ENCODE measurements at places on chromosomes 11 and 22. TPM values are rescaled to one million over a fixed set of nuclear protein-coding genes. Genes with fewer than 3 reads are reported as not detected.
A peak's percentile ranks its signal among the peaks of the same experiment; 100 is the strongest.

TSSK2 gene
- 0.04 TPM for total RNA-seq

DNA sequence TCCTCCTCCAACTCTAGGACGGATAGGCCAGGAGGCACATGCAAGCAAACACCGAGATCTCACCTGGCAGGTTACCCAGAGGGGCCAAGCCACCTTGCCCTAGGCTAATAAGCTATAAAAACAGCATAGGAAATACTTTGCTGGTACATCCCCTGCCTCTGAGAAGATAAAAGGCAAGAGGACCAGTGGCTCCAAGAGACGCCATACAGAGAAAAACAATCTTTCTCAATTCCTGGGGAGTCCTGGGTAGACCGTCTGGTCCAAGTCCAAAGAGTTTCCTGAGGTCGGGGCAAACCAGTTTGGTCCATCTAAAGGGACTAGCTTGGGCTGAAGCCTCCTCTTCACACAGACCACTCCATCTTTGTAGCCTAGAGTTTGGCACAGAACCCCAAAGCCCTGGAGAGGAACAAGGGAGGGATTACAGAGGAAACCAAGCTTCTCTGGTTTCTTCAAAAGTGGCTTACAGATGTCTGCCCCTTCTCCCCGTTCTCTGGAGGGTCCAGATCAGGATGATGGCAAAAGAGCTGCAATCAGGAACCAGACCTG is 40.4 kb downstream of the NUMA1 start:
- DNase-seq = peak; percentile 61

ALG9 gene
- 25.7 TPM for total RNA-seq

GRCh38 chr22:43269246-43269645 is 73.9 kb downstream of the SCUBE1 start:
- no peak for DNase-seq

HBB gene
- 755 TPM for total RNA-seq

DNA sequence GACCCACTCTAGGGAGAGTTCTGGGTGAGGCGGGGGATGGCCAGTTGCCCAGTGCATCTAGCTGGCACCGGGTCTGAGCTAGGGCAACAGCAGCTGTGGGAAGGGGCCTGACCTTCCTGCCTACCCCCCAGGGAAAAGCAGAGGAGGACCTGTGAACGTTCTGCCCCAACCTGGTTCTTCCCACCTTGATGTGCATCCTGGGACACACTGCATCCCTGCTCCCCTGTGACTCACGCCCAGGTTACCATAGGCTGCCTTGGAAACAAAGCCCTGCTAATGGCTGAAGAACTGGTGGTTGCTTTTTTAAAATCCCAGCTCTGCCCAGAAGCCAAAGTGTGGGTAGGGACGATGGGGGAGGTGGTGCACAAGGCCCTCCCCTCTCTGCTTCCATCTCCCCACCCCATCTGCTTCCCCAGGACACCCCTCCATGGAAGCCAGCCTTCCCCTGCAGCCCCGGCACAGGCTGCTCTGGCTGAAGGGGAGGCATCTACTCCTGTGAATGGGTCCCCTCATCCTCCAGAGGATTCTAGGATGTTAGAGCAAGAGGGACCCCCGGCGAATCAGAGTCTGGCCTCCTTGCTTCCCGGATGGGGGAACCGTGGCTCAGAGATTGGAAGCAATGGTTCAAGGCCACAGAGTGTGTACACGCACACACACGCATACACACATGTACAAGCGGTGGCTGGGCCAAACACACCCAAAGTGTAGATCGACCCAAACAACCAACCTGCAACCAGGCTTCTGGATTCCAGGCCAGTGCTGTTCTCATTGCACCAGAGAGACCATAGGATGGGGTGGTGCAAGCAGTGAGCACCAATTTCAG is 7.6 kb upstream of the C11orf96 start:
- DNase-seq = no peak

- DNase-seq = peak; percentile 33
Measured at GRCh38 chr11:114399490-114400215, 658 bp downstream of the C11orf71 start.

DNA sequence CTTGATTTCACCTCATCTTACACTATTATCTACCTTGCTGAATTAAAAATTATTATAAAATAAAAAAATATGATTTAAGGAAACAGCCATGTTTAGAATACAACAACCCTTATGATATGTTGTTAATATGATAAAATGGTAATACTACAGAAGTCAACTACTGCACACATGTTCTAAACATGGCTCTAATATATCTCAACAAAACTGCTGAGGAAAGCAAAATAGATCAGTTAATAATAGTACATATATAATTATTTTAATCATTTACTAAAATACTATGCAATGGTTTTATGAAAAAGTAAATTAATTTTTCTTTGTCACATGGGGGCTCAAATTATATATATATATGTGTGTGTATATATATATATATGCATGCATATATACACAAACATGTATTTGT is 57.7 kb downstream of the EIF3M start:
- no peak for DNase-seq

KIRREL3 gene
- 0.27 TPM for total RNA-seq

DNA sequence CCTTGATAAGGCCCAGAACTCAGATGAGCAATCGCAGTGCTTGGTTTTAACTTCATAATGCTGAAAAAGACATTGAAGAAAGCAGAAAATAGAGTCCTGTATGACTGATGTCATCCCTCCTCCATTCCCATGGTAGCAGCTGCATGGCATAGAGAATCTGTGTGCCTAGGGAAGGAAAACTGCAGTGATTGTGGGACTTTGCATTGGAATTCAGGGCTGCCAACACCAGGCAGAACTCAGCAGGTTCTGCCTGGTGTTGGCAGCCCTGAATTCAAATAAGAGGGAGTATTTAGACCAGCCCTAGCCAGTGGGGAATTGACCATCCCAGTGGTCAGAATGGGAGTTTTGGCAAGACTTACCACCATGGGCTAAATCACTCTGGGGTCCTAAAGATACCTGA is 1016.0 kb downstream of the FAM181B start:
- no peak for DNase-seq

DNA sequence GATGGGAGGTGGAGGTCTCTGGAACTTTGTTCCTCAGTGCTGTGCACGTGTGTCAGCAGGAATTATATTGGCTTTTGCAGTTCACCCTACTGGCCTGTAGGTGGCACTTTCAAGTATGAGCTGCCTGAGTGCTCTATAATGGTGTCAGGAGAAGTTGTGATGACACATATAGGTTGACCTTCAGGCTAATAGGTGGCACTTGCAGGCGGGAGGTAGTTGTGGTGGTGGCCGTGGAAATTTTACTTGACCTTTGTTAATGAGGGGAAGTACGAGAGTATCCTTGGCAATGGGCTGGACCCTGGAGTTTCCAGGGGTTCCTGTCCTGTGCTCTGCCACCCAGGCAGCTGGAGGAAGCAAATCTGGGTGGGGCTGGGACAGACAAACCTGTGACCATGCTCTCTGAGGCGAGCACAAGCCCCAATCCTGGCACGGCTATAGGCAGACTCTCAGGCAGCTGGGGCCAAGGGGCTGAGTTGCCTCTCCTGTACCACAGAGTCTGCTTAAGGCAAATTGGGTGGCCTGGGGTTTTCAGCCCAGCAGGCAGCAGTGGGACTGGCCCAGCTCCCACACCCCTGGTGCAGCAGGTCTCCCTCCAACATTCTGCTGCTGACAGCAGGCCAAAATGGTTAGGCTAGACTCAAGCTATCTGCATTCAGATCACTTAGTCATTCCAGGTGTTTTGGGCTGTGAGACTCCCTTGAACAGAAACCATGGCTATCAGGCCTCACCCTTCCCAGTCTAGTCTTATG is 147.5 kb upstream of the CTSC start:
- DNase-seq = no peak

- DNase-seq = no peak
Measured at GRCh38 chr11:134231958-134232659, 7.6 kb downstream of the VPS26B start.

RFPL2 gene
- total RNA-seq = not detected

DNA sequence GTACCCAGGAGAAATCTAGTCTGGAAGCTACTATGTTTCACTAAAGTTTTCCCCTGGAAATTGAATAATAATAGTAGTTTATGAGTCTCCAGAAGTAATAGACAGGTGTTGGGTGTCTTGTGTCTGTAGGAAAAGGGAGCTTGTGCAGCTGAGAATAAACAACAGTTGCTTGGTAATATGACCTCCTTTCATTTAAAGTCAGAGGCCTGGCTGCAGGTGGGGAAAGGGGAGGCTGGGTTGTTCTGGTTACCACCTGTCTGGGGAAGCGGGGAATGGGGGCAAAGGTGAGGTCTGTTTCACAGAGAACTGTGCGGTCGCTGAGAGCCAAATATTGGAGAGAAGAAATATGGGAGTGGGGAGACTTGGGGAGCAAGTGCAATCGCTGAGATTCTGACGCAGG is 3.3 kb upstream of the GRAMD1B start:
- DNase-seq = peak; percentile 42

GRCh38 chr22:48302657-48303368 is 1524.9 kb downstream of the BRD1 start:
- DNase-seq = no peak

- DNase-seq = peak; percentile 43
Measured at GRCh38 chr11:102390667-102391465, 43.9 kb downstream of the BIRC2 start.

- no peak for DNase-seq
Measured at GRCh38 chr11:25927411-25927953, 404.4 kb upstream of the ANO3 start.

DNA sequence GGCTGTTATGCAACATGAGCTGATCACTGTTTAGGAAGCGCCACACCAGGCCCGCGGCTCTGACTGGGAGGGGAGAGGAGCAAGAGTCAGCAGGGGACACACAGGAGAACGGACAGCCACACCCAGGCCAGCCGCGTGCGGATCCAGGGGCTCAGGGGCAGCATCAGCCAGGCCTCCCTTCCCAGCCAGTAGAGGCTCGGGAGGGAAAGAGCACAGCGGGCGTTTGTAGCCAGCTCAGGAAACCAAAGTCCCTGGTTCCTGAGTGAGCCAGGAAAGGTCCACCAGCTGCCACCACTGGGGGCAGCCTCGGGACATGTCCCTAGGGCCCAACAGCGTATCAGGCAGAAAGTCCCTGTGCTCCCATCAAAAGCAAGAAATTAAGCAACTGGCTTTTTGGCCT is 71.8 kb upstream of the PITPNB start:
- peak; percentile 68 for DNase-seq

DNA sequence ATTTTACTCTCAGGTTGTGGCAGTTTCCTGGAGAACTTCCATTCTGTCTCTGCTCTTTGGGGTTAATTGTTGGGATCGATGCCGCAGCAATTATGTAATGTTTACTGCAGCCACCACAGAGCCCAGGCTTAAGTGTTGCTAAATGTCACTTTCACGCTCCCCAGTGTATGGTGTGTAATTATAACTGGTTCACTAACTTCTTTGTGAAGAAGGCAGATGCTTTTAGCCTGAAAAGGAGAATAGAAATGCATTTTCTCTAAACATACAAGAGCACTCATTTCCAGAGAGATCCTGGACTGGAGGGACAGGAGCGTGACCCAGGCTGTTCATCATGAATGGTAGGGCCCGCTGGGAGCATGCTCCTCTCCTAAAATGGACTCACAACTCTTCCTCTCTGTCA is 132.2 kb upstream of the PLET1 start:
- DNase-seq = no peak

MMP3 gene
- 0.22 TPM for total RNA-seq

DNA sequence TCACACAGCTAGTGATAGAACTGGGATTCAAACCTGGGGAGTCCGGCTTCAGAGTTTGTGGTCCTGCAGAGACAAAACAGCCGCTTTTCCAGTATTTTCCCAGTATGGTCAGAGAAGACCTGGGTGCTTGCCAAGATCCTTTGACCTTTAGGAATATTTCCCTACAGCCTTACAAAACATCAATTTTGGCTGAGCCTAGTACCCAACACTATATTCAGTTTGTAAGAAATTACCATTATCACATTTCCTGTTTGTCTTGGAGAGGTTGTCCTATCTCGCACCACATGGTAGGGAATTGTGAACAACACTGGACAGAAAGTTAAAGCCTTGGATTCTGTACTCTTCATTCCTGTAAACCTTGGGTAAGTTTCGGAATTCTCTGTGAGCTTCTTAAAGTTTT is 10.7 kb upstream of the NEU3 start:
- DNase-seq = no peak

GRCh38 chr11:4441515-4441914 is 7.6 kb upstream of the OR52K2 start:
- DNase-seq = no peak

- no peak for DNase-seq
Measured at GRCh38 chr11:70494559-70495350, 96.4 kb downstream of the CTTN start.

- no peak for DNase-seq
Measured at GRCh38 chr11:130876931-130877915, 39.1 kb downstream of the SNX19 start.

GRCh38 chr11:67415501-67416304 is at the start of gene CARNS1:
TSS of gene CARNS1 (plus strand) at chr11:67415678. CDS start at chr11:67416200, 522 bp downstream.
- DNase-seq = no peak

DNA sequence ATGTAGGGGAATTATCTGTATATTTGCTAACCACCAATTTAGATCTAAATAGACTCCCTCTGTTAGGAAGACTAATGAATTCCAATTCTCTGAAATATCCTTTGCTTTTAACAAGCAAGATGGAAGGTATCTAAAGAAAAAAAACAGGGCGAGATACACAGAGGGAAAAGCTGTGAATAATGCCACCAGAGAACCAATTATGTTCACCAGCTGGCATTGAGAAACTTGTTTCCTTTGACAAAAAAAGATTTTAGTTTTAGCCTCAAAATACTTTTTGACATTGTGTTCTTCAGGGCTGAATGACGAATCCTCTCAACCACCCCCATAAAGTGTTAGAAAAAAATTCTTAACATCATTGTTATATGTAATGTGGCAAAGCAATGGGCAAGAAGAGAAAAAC is 19.0 kb downstream of the HTR3B start:
- DNase-seq = no peak

GRCh38 chr11:112400476-112401014 is 139.9 kb upstream of the PLET1 start:
- peak; percentile 7 for DNase-seq

GRK2 gene
- total RNA-seq = 31.7 TPM

DNA sequence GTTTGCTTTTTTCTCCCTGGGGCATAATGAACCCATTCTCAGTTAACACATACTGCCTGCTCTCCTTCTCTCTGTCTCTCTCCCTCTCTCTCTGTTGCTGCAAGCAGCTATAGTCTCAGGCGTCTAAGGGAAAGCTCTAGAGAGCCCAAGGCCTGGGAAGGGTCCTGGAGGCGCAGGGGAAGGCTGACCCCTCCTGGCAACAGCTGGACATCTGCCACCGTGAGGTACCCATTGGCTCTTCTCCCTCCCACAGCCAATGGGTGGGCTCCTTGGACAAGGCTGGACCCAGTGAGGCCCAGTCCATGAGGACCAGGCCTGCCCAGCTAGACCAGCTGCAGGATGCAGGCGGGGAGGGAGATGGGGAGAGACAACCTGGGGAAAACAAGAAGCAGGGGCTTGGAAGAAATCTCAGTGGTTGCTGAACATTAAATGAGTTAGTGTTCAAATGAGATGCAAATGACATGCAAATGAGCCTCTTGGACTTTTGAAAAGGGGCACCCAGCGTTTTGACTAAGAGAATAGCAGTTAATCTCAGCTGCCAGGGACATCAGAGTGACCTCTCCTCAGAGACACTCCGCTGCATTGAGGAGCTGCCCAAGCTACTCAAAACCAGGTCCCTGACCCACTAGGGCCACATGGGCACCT is 349.7 kb downstream of the BUD13 start:
- no peak for DNase-seq

MIAT gene
- 0.22 TPM for total RNA-seq

POU2F3 gene
- total RNA-seq = 0.13 TPM

GRCh38 chr11:122744357-122744756 is 88.8 kb downstream of the UBASH3B start:
- no peak for DNase-seq
